ENCODE measurements at places on chromosomes 6 and 20. TPM values are rescaled to one million over a fixed set of nuclear protein-coding genes. Genes with fewer than 3 reads are reported as not detected.

The TBX18 gene
- 19.2 TPM for polyA plus RNA-seq

The EEF1A2 gene
- polyA plus RNA-seq, result 10.9 TPM

The WFDC12 gene
- not detected for polyA plus RNA-seq

GRCh38 chr6:155782320-155782731 lies 326.7 kb upstream of the NOX3 start:
- H3K36me3 ChIP-seq, result no peaks in the 10 kb centered on the region
- H3K4me3 ChIP-seq, result no peak overlapping the region
- H3K27me3 ChIP-seq, result no peaks in the 10 kb centered on the region

DNA sequence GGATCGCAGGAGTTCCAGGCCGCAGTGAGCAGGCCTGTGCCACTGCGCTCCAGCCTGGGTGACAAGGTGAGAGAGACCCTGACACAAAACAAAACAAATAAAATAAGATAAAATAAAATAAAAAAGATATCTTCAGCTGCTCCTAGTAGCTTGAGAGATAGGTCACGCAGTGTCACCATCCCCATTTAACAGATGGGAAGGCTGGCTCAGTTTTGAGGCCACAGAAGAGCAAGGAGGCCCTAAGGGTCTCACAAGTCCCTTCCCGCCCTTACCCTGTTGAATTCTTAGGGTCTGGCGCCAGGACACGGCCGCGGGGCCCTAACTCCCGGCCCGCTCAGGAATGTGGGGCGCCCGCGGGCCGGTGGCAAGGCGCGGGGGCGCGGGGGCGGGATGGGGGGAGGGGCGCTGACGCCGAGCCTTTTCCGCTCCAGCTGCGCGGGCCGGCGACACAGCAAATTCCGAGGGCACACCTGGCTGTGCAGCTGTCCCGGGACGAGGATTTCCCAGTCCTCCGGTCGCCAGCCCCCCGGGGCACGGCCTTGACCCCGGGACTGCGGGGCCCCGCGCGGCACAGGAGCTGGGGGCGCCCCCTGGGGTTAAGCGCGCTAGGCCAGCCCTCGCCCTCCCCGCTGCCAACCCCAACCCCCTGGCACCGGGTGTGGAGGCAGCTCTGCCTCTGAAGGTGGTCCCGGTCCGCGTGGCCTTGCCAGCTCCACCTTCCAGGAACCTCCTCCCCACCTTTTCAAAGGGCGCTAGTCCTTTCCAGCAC lies 10.3 kb upstream of the R3HDML start:
- DNase-seq, result no peak
- H3K4me1 ChIP-seq, result no peaks in the 10 kb centered on the region
- no peaks in the 10 kb centered on the region for H3K36me3 ChIP-seq
- H3K27ac ChIP-seq, result no peak overlapping the region
- peaks cover 30% of the 10 kb centered on the region for H3K27me3 ChIP-seq
- no peak overlapping the region for H3K4me3 ChIP-seq

GRCh38 chr20:63951398-63952209 lies 4.6 kb downstream of the UCKL1 start:
- no peak for DNase-seq
- no peak overlapping the region for H3K4me3 ChIP-seq
- H3K36me3 ChIP-seq, result peaks cover 35% of the 10 kb centered on the region
- no peaks in the 10 kb centered on the region for H3K27me3 ChIP-seq
- peaks cover 25% of the 10 kb centered on the region for H3K4me1 ChIP-seq
- no peak overlapping the region for H3K27ac ChIP-seq

DNA sequence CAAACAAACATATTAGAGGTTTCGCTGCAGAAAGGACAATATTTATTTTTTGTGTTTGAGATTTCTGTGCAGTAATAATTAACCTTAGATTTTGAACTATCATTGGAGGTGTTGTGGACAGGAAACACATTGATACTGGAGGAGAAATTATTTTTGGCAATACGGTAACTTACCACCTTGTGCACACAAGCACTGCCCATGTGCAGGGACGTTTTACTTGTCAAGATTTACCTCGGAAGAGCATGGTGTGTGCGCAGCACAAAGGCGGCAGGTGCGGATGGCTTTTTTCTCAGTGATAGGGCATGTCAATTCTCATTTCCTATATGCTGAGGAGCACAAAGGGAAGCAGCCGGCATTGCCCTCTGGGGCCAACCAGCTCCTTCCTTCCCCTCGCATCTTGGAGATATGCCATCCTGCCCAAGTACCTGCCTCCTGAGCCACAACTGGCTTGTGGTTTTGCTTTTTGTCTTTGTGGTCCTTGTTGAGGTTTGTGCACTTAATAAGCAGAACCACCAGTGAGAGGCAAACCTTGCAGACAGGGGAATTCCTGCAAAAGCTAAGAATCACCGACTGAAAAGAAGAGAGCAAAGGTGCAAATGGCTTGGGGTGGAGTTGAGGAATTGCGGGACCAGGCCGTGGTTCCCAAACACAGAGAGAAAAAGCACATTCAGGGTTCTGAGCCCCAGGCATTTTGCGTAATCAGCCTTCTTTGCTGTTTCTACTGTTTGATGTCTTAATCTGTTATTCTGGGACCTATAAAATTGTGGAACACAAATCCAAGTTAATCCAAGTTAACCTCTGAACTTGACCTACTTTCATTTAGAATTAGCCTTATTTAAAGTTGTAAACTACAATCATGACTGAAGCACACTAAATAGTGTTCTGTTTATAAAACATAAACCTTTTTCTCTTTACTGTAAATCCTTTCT lies 21.9 kb downstream of the SAMD5 start:
- no peaks in the 10 kb centered on the region for H3K4me1 ChIP-seq
- H3K27ac ChIP-seq, result no peak overlapping the region
- no peak overlapping the region for H3K4me3 ChIP-seq
- no peak for DNase-seq

DNA sequence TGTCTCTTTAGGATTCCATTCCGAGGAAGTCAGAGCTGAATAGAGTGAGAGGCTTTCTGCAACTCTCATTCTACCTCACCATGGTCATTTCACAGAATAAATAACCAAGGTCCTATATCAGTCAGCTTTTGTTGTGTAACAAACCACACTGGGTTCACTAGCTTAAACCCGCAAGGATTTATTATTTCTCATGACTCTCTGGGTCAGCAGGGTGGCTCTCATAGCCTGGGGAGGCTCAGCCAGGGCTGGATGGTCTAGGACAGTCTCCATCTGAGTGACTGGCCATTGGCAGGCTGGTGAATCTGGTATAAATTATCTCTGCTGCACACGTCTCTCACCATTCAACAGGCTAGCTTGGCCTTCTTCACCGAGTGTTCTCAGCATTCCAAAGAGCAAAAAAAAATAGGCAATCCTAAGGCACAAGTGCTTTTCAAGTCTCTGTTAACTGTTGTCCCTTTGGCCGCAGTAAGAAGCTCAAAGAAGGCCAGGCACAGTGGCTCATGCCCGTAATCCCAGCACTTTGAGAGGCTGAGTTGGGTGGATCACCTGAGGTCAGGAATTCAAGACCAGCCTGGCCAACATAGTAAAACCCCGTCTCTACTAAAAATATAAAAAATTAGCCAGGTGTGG lies 39.7 kb downstream of the ISM1 start:
- H3K4me1 ChIP-seq, result no peaks in the 10 kb centered on the region
- no peak overlapping the region for H3K4me3 ChIP-seq
- H3K27ac ChIP-seq, result no peak overlapping the region
- H3K27me3 ChIP-seq, result no peaks in the 10 kb centered on the region

DNA sequence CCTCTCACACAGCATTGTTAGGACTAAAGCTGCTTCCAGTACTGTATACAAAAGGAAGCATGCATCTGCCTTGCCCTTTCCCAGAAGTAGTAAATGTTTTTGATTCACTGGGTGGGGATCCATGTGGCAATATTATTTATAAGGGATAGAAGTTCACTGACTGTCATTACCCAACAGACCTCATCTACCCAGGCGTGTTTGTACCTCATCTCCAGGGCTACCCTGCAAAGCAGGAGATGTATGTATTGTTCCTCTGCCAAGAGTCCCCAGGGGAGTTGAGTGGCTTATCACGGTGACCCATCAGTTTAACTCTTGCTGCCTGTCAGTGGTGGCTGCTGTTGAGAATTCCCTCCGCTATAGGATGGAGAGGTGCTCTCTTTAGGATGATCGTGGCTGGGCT lies 42.5 kb downstream of the SLC24A3 start:
- H3K27ac ChIP-seq, result no peak overlapping the region
- H3K4me1 ChIP-seq, result no peaks in the 10 kb centered on the region
- no peak overlapping the region for H3K4me3 ChIP-seq
- no peak for DNase-seq
- no peaks in the 10 kb centered on the region for H3K36me3 ChIP-seq

DNA sequence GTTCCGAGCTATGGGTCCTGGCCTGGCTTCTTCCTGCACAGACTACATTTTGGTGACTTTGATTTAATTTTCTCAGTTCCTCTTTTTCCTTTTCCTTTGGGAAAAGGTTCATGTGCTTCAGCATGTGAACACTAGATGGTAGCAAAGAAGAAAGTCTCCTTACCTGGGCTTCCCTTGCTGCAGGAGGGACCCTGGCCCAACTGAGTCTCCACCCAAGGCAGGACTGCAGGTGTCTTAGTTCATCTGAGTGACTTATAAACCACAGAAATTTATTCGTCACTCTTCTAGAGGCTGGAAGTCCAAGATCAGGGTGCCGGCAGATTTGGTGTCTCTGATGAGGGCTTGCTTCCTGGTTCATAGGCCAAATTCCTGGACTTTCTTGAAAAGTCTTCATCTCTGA lies 163.2 kb downstream of the SYCP2 start:
- H3K36me3 ChIP-seq, result no peaks in the 10 kb centered on the region
- DNase-seq, result no peak
- H3K4me3 ChIP-seq, result no peak overlapping the region
- H3K27me3 ChIP-seq, result peaks cover 3% of the 10 kb centered on the region

DNA sequence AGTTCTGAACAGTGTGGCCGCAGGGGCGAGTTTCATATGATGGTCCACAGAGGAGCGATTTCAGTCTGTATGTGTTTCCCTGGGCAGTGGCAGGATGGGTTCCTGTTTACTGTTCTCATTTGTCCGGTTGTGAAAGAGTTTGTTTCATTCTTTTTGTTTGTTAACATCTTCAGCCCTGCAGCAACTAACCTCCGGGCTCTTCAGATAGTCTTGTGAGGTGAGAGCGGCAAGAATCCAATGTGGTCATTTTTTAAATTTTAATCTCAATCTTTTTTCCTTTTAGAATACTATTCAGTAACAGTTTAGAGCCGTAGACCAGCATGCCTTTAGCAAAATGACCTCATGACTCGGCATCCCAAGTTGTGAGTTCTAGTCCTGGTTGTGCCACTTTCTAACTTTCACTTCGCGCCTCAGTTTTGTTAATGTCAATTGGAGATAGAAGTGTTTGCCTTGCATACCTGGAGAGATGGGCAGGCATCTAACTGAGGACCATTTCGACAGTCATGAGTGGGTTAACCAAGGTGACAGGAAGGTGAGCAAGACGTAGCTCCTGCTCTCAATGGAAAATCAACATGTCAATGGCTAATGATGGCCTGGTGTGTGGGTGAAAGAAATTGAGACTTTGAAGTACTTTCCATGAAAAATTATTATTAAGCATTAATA lies 38.5 kb upstream of the PXDC1 start:
- H3K4me1 ChIP-seq, result no peaks in the 10 kb centered on the region
- peaks cover 25% of the 10 kb centered on the region for H3K27me3 ChIP-seq
- no peaks in the 10 kb centered on the region for H3K36me3 ChIP-seq
- no peak overlapping the region for H3K27ac ChIP-seq
- H3K4me3 ChIP-seq, result no peak overlapping the region

DNA sequence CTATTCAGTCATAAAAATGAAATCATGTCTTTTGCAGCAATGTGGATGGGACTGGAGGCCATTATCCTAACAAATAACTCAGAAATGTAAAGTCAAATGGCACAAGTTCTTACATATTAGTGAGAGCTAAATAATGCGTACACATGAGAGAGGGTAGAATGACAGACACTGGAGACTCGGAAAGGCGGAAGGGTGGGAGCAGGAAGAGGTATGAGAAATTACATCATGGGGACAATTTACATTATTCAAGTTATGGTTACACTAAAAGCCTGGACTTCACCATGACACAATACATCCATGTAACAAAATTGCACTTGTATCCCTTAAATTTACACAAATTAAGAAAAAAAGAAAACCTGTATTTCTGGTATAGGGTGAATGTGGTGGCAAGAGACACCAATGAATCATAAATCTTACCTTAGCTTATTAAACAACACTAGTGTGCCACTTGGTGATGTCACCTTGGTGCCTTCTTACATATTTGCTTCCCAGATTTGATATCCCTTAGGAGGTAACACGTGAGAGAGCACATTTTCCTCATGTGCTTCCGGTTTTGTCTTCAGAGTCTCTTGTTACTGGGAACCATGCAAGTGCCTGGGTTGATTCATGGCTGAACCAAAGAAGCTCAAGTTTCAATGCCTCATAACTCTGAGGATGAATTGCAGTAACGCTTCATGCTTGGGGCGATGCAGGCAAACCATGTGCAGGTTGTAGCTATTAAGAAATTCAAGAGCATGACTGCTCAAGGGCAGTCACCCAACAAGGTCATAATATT lies 84.6 kb downstream of the DCDC2 start:
- no peaks in the 10 kb centered on the region for H3K4me1 ChIP-seq
- no peak overlapping the region for H3K27ac ChIP-seq
- no peaks in the 10 kb centered on the region for H3K27me3 ChIP-seq
- H3K36me3 ChIP-seq, result no peaks in the 10 kb centered on the region
- no peak overlapping the region for H3K4me3 ChIP-seq

- H3K36me3 ChIP-seq, result no peaks in the 10 kb centered on the region
- H3K27ac ChIP-seq, result no peak overlapping the region
- H3K4me1 ChIP-seq, result no peaks in the 10 kb centered on the region
- H3K27me3 ChIP-seq, result no peaks in the 10 kb centered on the region
- H3K4me3 ChIP-seq, result no peak overlapping the region
- DNase-seq, result no peak
These were observed 47.5 kb downstream of the TNFRSF21 start for GRCh38 chr6:47262231-47262630.

- no peaks in the 10 kb centered on the region for H3K4me1 ChIP-seq
- no peaks in the 10 kb centered on the region for H3K36me3 ChIP-seq
- no peaks in the 10 kb centered on the region for H3K27me3 ChIP-seq
- H3K27ac ChIP-seq, result no peak overlapping the region
These were observed 107.0 kb upstream of the OGFRL1 start for GRCh38 chr6:71181565-71181964.

DNA sequence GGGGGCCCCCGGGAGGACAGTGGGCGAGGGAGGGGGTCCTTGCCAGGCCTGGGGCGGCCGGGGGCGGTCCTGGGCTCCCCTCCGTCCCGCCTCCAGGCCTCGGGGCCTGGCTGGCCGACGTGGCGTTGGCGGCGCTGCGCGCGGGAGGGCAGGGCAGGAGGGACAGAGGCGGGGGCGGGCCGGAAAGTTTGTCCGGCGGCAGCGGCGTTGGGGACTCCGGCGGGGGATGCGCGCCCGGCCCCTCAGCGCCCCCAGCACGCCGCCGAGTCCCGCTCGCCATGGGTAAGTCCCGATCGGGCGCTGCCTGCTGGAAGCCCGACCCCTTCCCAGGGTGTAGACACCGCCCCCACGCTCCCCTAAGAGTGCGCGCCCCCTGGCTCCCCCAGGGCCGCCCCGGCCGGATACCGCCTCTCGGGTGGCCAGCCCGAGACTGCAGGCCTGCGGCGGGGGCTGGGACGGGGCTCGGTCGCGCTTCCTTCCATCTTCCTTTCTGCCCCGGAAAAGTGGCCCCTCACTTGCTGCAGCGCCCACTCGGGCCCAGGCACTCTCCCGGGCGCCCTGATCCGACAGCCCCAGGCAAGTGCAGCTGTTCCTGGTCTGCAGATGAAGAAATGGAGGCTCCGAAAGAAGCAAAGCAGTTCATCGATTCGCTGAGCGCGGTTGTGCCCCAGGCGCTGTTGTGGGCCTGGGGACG lies at the start of gene SLC2A10:
TSS of gene SLC2A10 (plus strand) at position 191 of the 694 bp plus-strand sequence. CDS start at position 279, 88 bp downstream.
- H3K27me3 ChIP-seq, result peaks cover 28% of the 10 kb centered on the region
- H3K4me1 ChIP-seq, result peaks cover 13% of the 10 kb centered on the region
- H3K36me3 ChIP-seq, result no peaks in the 10 kb centered on the region

All from K562 (cell line).